ENCODE measurements at places on chromosomes 2 and 18.

DNA sequence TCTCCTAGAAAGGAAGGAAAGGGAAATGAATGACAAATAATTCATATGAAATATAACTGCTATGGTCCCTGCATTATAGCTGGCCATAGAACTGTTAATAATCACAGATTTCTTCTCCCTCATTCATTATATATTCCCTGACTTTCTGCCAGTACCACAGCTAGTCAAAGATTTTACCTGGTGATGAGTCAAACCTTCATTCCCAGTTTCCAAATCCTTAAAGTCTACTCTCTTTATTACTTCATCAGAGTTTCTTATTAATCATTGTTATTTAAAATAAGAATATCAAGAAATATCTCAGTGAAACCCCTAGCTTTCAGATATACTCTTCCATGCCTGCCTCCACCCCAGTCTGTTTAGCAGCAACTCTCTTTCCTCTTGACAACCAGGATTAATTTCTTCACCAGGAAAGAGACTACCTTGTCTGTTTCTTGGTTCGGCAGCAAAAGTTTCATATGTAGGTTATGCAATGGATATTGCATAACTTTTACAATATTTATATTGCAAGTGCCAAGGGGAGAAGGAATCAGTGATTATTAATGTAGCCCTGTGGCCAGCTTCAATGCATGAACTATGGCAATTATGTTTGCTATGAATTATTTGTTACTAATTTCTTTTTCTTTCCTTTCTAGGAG, 533.8 kb downstream of the FBXO15 start:
- DNase-seq: no peak

DNA sequence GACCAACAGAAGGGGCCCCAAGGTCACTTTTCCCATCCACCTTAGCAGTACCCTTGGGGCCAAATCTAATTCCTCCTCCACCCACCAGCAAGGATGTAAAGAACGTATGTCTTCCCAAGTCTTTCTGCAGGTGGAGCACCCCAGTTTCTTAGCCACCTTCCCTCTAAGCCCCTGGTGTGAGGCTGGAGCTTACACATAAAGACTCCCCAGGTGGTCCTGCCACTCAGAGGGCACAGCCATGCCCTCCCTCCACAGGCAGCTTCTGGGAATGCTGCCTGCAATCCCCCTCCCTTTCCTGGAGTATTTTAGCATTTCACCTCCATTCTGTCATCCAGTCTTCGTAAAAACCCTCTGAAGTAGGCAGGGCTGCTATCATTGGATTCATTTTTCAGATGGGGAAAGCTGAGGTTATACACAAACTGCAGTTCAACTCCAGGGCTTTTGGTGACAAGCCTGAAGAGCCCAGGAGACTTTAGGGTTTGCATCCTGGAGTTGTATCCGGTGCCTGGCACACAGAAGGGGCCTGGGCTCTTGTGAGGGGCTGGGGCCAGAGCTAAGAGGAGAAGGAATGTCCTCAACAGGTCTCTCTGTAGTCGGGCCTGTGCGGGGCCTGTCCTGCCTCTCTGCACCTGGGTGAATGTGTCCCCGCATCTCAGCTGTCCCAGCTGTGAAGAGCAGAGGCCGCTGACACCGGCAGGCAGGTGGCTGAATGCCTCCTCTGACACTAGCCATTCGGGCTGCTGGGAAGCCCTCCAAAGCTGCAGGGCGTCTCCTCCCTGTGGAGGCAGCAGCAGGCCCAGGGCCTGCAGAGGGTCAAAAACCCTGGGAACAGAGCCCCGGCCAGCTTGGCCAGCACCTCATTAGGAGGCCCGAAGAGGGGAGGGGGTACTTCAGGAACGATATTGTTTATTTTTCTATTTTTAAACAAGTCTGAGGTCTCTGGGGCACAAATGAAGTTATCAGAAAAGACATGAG, 27.6 kb downstream of the CIB4 start:
- DNase-seq: no peak

GRCh38 chr2:107358362-107358761, 468.3 kb upstream of the RGPD4 start:
- DNase-seq: no peak

DNA sequence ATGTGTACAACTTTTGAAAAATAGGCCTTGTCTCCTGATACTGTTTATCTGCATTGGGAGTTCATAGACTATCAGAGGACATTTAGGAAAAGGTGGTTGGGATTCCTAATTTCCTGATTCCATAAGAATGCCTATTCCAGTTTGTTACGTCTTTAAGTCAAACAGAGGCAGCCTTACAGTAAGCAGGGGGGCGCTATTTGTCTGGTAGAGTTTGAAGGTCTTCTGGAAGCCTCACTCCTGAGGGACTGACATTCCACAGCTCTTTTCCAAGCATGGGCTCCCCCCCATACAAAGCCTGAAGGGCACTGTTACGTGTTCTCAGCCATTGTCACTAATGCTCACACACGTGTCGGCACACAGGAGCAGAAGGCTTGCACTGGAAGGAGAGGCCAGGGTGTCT, 154.3 kb downstream of the PTGR3 start:
- DNase-seq: no peak

- DNase-seq: no peak
Observed at GRCh38 chr2:182047544-182047943, 61.9 kb downstream of the PPP1R1C start.

GRCh38 chr18:27599202-27599829, 414.2 kb upstream of the CHST9 start:
- DNase-seq: no peak

- no peak for DNase-seq
Observed at GRCh38 chr2:138476186-138476585, 25.4 kb upstream of the SPOPL start.

DNA sequence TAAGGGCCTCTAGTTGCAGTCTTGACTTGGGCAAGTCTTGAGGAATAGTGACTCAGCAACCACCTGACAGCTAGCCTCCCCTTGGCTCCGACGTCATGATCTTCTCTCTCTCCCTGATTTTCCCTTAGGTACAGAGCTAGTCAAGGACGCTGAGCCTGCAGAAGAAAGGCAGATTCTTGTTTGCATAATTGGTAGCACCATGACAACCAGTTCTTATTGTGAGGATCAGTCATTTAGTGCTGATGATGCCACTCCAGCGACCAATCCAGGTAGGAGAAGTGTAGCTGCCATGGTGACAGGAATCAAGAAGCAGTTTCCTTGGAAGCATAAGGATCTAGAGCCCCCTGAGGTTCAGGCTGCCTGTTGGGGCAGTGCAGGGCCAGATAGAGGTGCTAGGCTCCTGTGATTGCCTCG, 2.8 kb upstream of the RESP18 start:
- no peak for DNase-seq

- DNase-seq: no peak
Observed at GRCh38 chr2:127694986-127695385, 6.3 kb upstream of the SFT2D3 start.

- DNase-seq: no peak
Observed at GRCh38 chr18:3067165-3067661, 54.3 kb upstream of the LPIN2 start.

GRCh38 chr2:6574121-6574520, 291.6 kb downstream of the CMPK2 start:
- DNase-seq: no peak

DNA sequence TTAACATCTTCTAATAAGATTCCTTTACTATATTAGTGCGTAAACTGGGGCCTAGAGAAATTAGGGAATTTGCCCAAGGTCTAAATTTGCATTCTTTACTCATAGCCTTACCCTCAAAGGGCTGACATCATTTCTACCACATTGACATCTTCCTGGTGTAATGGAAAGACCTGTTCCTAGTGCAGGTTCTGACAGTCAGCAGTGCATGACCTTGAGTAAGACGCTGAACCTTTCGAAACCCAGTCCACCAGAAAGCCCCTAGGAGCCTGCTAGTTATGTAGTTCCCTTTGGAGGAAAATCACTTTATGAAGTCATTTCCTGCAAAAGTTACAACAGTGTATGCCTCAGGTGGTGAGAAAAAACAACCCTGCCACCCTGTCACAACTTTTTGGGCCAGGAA, 388.3 kb downstream of the TNS1 start:
- no peak for DNase-seq

GRCh38 chr18:568731-569130, 11.4 kb upstream of the CETN1 start:
- DNase-seq: no peak

DNA sequence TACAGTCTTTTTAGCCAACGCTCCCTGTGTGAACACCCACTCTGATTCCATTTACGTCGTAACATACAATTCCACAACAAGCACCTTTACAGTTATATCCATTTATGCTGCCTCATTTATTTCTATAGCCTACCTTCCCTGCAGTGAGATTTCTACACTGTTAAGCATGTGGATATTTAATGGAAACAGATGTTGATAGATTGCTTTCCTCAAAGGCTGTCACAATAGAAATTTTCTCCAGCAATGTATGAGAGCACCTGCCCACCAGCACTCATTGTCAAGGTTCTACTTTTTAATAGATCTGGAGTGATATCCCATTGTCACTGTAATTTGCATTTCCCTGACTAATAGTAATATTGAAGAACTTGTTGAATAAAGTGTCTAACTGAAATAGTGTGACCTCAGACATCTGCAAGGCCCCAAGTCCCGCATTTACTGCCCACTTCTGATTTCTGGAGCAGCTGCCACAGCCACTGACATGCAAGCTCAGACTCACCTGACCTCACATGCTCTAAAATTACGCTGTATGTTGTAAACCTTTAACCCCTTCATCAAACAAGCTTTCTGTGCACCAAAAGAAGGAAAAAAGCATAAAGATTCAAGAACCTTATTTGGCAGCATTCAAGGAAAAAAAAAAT, 295.1 kb downstream of the CNTNAP5 start:
- no peak for DNase-seq

GRCh38 chr2:25332571-25332970, 9.2 kb downstream of the DNMT3A start:
- DNase-seq: no peak

- no peak for DNase-seq
Observed at GRCh38 chr2:16553226-16553625, 112.4 kb downstream of the CYRIA start.

DNA sequence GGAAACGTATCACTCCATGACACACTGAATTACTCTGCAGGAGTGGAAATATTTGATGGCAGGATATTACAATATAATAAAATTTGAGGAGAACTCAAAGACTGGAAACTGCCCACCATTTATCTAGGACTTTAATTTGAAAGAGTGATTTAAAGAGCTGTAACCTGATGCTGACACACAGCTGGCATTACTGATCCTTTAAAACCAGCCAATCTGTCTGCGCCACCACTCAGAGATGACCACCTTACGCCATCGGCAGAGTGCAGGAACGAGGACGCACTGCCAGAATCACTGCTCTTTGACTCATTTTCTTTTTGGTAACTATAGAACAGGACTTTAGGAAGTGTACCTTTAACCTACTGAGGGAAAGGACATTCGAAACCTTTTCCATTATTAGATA, 114.1 kb downstream of the EPB41L3 start:
- no peak for DNase-seq

- no peak for DNase-seq
Observed at GRCh38 chr2:182207049-182207746, 219.6 kb downstream of the PDE1A start.

DNA sequence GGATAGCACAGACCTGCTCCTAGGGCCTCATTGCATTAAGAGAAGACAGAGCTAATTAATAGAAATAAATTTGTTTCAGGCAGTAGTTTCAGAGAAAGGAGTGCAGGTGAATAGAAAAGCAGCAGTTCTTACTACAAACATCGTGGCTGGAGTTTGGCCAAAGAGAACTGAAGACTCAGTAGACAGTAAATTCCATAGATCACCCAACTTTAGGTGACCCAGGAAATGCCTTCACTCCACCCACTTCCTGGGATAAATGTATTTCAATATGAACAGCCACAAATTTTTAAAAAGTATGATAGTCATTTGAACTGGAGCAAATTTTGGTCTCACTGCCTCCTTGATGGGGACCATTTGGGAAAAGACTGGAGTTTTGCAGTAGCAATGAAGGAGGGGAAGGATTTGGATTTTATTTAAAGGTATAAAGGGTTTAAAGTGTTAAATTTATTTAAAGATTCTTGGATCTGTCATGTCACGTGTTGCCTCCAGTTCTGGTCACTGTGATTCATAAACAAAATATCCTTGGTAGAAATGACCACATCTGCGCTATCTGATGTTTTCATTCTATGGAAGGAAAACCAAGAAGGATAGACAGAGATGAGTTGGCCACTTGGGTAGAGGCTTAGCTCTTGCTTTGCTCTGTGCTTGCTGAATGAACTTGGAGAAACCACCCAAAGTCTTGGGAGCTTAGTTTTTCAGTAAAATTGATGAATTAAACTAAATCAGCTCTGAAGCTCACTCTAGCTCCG, 390.2 kb downstream of the THSD7B start:
- no peak for DNase-seq

GRCh38 chr2:234880551-234881211, 71.1 kb upstream of the SH3BP4 start:
- no peak for DNase-seq

DNA sequence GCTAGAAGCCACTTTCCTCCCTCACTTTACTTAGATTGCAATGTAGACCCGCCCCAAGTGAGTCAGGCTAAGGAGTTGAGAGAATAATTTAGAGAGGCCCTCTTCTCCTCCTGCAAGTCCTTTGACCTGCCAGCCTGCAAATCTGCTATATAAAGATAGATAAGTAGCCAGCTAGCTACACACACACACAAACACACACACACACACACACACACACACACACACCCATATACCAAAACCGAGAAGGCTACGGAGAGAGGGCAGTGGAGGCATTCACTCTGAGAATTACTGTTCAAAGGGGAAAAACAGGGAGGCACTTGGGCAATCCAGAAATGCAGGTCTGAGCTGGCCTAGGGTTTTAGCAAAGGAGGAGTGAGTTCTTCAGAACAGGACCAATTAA, 23.0 kb upstream of the SMAD7 start:
- no peak for DNase-seq

Measured in stimulated activated CD8-positive, alpha-beta memory T cell treated with anti-CD3 and anti-CD28 coated beads, Interleukin-15, amount 100 ng/mL, for 48 hours (primary cell).